Prostate gland (tissue), 2 donors: ENCODE measurements at places on chromosomes 6 and 20.

- no peak overlapping the region for H3K27ac ChIP-seq
- H3K27me3 ChIP-seq: no peaks in the 10 kb centered on the region
- no peaks in the 10 kb centered on the region for H3K4me1 ChIP-seq
- no peak overlapping the region for H3K4me3 ChIP-seq
Measured at GRCh38 chr20:33744773-33745385, 13.1 kb downstream of the ZNF341 start.

DNA sequence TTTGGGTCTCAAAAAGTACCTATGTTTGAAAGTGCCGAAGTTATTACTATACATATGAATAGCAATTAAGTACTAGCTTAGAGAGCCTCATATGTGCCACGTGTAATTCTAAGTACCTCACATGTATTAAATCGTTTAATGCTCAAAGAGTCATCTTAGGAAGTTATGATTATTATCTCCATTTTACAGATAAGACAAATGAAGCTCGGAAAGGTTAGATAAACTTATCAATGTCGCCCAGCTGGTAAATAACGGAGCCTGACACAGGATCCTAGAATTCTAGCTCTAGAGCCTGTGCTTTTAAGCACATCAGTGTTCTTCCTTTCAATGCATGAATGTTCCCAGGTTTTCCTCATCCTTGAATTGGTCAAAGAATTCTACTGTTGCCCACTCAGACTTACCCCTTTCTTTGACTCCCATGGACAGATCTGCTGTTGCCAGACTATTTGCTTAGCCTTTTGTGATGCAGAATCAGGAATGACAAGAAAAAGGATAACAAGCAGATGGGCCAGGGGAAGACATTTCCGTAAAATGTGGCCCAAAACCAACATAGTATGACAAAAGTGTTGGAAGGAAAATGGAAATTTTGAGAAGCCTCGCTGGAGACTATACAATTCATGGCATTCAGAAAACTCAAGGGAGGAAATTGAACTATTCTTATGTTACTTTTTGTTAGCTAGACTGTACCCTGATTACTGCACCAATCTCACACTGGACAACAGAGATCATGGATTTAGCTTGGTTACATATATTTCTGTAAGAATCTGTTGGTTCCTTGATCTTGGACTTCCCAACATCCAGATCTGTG is 237.1 kb upstream of the CITED2 start:
- no peak overlapping the region for H3K27ac ChIP-seq
- no peak for DNase-seq
- H3K4me3 ChIP-seq: no peak overlapping the region
- H3K36me3 ChIP-seq: no peaks in the 10 kb centered on the region

GRCh38 chr20:38157635-38158495 is 7.2 kb downstream of the TGM2 start:
- peak overlapping the region; percentile 39 for H3K27ac ChIP-seq
- no peak overlapping the region for H3K4me3 ChIP-seq
- no peak for DNase-seq
- H3K4me1 ChIP-seq: peaks cover 2% of the 10 kb centered on the region
- no peaks in the 10 kb centered on the region for H3K36me3 ChIP-seq
- no peaks in the 10 kb centered on the region for H3K27me3 ChIP-seq

DNA sequence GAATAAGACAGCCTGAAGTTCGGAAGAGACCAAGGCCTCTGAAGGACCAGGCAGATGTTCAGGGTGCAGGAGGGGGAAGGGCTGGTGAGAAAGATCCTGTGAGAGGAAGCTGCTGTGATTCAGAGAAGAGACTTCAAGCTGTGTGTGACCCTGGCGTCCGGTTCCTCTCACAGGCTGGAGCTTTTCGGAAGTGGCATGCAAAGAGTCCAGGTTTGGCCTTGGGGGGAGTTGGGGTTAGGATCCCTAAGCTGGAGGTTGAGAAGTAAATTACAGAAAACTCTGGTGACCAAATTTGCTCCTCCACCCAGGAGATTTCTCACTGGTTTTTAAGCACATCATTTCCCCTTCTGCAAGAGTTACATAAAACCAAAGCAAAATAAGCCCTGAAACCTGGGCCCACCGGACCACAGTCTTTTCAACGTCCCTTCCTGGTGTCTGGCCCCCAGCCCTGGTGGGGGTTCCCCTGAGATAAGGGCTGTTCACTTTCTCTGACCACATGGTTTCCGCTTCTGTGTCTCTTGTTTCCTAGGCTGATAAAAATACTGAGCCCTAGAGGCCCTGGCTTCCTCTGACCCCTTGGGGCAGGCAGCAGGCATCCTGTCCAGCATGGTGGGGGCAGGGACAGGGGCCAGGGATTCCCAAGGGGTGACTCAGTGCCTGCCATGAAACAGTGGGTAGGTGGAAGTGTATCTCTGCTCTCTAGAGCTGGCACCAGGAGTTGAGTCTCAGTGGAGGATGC is 12.0 kb upstream of the LTA start:
- no peak overlapping the region for H3K27ac ChIP-seq
- H3K4me1 ChIP-seq: no peaks in the 10 kb centered on the region
- DNase-seq: no peak
- H3K4me3 ChIP-seq: no peak overlapping the region

DNA sequence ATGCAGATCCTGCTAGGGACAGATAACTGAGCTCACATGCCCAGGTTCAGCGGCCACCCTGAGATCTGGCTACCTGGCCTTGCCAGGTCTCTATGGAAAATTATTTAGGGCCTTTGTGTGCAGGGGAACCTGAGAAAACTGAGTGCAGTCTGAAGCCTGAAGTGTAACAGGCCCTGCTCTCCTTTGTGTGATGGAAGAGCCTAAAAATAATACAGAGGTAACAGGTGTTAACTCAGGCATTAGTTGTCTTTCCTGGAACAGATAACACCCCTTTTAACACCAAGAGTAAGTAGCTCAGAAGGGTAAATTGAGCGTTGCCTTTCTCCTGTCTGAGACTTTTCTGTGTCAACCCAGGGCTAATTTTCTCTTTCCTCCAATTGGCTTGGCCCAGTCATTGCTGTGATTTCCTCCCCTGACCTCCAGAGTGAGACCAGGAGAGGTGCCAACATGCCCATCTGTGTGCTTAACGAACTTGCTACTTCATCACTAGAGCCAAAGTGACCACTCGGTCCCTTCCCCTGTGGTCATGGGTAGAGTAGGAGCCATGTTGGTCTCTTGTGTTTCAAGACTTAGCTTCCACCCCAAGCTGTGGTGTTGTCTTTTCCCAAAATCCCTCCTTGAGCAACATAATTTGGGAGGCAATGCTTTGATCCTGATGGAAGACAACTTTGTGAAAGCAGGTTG is 304.4 kb upstream of the JAG1 start:
- no peaks in the 10 kb centered on the region for H3K36me3 ChIP-seq
- no peak for DNase-seq
- H3K4me1 ChIP-seq: no peaks in the 10 kb centered on the region
- no peak overlapping the region for H3K27ac ChIP-seq
- H3K27me3 ChIP-seq: no peaks in the 10 kb centered on the region
- H3K4me3 ChIP-seq: no peak overlapping the region

DNA sequence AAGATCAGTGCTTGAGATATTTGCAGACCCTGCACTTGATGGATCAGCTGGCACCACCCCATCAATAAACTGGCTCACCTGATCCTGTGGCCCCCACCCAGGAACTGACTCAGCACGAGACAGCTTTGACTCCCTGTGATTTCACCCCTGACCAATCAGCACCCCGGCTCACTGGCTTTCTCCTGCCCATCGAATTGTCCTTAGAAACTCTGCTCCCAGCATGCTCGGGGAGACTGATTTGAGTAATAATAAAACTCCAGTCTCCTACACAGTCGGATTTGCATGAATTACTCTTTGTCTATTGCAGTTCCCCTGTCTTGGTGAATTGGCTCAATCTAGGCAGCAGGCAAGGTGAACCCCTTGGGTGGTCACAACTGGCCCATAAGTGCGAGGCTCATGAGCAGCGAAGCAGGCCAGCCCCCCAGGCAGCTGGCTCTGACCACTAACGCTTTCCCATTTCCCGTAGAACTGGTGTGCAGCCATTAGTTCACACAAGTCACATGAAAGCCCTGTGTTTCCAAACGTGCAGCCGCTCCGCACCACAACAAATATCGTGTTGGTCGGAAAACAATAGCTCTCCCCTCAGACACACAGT is 79.6 kb downstream of the RSPH3 start:
- no peaks in the 10 kb centered on the region for H3K36me3 ChIP-seq
- no peak for DNase-seq
- H3K27ac ChIP-seq: no peak overlapping the region

DNA sequence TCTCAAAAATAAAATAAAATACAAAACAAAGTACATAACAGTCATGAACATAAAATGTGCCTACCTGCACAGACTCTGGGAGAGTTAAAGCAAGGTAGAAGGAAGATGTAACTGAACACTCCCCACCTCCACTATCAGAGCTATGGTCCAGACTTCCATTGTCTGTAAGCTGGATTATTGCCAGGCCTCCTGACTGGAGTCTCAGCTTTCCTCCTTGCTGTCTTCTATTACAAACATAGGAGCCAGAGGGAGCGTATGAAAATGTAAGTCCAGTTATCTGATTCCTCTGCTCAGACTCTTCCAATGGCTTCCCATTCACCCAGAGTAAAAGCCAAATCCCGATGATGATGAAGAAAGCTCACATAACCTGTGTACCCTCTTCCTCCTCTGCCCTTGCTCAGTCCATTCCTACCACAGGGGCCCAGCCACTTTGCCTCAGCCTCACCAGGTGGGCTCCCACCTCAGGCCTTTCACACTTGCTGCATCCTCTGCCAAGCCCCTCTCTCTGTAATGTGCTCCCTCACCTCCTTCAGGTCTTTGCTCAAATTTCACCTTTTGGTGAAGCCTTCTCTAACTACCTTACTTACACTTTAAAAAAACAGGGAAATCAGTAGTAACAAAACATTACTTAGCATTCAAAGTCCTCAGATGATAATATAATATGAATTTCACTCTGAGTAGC is 194.1 kb downstream of the RIMS1 start:
- H3K27ac ChIP-seq: no peak overlapping the region
- no peaks in the 10 kb centered on the region for H3K27me3 ChIP-seq
- no peaks in the 10 kb centered on the region for H3K4me1 ChIP-seq
- DNase-seq: no peak
- H3K4me3 ChIP-seq: no peak overlapping the region
- H3K36me3 ChIP-seq: no peaks in the 10 kb centered on the region

DNA sequence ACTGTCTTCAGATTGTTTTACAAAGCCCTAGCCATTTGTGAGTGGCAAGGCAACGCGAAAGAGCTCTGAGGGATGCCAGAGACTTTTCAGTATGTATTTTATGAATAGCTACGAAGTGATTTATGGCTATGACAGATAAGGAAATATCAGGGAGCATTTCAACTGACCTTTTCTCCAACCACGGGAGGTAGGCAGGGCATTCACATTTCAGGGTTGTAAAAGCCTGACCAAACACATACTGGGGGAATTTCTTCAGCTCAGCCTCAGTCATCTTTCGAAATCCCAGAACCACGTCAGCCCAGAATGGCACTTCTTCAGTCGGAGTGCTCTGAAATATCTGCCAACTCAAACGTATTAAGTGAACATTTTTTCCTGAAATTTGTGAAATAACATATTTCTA is 10.8 kb downstream of the DDO start:
- no peak overlapping the region for H3K27ac ChIP-seq
- no peaks in the 10 kb centered on the region for H3K4me1 ChIP-seq
- no peak for DNase-seq
- no peaks in the 10 kb centered on the region for H3K36me3 ChIP-seq
- no peak overlapping the region for H3K4me3 ChIP-seq

DNA sequence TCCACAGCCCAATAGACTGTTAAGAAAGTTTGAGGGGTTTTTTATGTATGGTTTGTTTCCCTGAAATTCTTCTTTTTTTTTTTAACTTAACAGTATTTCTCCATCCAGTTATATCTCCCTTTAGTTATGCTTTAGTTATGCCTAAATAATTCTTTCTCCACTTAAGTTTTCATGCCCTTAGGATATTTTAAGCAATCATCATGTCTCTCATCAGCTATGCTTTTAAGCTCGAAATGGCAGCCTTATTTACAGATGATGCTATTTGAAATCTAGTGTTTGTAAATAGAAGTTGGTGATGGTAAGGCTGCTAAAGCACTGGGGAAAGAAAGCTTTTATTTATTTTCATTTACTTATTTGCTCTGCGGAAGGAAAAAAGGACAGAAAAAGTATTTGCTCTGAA is 439.3 kb downstream of the TFAP2B start:
- no peak overlapping the region for H3K27ac ChIP-seq
- H3K4me3 ChIP-seq: no peak overlapping the region
- H3K27me3 ChIP-seq: no peaks in the 10 kb centered on the region
- no peaks in the 10 kb centered on the region for H3K36me3 ChIP-seq

DNA sequence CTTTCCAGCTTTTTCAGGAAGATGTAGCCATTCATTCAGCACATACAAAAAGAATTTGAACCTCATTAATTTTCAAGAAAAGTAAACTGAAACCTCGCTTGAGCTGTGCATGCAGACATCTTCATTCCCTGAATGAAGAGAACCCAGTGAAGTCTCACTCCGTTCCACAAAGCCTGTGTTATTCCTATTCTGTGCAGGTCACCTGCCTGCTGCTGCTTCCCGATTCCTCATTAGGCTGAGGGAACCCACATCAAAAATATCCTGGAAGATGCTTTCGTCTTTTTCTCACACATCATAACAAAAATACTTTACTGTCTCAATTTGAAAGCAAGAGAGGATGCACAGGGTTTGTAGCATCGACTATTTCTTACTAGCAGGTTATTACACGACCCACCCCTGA is 40.1 kb downstream of the TRMT6 start:
- H3K4me3 ChIP-seq: no peak overlapping the region
- H3K36me3 ChIP-seq: no peaks in the 10 kb centered on the region
- no peaks in the 10 kb centered on the region for H3K27me3 ChIP-seq
- H3K27ac ChIP-seq: no peak overlapping the region
- DNase-seq: no peak

DNA sequence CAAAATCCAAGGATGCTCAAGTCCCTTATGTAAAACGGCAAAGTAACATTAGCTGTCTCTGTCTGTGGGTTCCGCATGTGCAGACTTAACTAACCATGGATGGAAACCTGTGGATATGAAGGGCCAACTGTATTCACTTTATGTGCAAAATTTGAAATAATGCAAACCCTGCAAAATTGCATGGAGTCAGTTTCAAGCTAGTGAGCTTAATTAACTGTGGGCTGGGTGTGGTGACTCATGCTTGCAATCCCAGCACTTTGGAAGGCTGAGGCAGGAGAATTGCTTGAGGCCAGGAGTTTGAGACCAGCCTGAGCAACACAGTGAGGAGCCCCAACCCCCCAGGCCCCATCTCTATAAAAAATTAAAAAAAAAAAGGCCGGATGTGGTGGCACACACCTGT is 81.4 kb downstream of the ANKS1A start:
- no peaks in the 10 kb centered on the region for H3K27me3 ChIP-seq
- no peak for DNase-seq
- no peaks in the 10 kb centered on the region for H3K4me1 ChIP-seq
- H3K4me3 ChIP-seq: no peak overlapping the region
- no peaks in the 10 kb centered on the region for H3K36me3 ChIP-seq

DNA sequence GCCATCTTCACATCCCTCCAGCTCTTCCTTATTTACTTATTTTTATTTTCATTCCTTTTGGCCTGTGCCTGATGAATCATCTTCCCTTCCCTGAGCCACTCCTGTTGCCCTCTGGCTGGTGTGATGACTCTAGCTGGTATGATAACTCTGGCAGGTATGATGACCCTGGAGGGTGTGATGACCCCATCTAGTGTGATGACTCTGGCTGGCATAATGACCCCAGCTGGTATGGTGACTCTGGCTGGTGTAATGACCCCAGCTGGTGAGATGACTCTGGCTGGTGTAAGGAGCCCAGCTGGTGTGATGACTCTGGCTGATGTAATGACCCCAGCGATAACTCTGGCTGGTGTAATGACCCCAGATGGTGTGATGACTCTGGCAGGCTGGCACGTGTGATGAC is 426.8 kb downstream of the QKI start:
- H3K27me3 ChIP-seq: no peaks in the 10 kb centered on the region
- no peaks in the 10 kb centered on the region for H3K36me3 ChIP-seq
- no peak overlapping the region for H3K27ac ChIP-seq
- no peak overlapping the region for H3K4me3 ChIP-seq
- no peak for DNase-seq
